ENCODE measurements at places on chromosomes 5 and 9. TPM values are rescaled to one million over a fixed set of nuclear protein-coding genes. Genes with fewer than 3 reads are reported as not detected.

PCDHGA10 gene
- polyA plus RNA-seq = 0.52 TPM

FOXD4L5 gene
- polyA plus RNA-seq = not detected

DNA sequence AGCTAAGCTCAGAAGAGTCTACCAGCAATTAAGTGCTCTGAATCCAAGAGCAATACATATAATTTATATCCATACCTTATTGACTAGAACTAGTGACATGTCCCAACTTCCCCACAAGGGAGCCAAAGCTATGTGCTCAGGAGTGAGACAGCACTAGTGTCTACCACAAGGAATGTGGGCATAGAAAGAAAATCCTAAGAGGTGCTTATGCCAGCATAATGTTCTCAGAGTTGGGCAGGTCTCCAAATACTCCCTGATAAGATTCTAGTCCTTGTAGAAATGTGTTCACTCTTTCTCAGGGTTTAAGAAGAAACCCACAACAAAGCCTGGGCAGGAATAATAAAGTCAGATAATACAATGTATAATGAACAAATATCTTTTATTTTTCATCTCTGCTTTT, 275.1 kb downstream of the BRINP1 start:
- DNase-seq = no peak

GRCh38 chr9:99361817-99362216, 139.7 kb downstream of the SEC61B start:
- DNase-seq = no peak

DNA sequence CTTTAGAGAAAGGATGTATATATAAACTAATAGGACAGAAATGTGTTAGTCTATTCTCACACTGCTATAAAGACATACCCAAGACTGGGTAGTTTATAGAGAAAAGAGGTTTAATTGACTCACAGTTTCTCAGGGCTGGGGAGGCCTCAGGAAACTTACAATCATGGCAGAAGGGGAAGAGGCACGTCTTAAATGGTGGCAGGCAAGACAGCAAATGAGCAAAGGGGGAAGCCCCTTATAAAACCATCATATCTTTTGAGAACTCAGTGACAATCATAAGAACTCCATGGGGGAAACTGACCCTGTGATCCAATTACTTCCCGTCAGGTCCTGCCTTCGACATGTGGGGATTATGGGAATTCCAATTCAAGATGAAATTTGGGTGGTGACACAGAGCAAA, 8.8 kb upstream of the RICTOR start:
- DNase-seq = no peak

- DNase-seq = no peak
Measured at GRCh38 chr9:129934041-129934591, 98.9 kb downstream of the USP20 start.

GRCh38 chr5:15373151-15373550, 126.8 kb upstream of the FBXL7 start:
- DNase-seq = no peak

- no peak for DNase-seq
Measured at GRCh38 chr5:55456216-55456895, 78.4 kb downstream of the PLPP1 start.

RASGRF2 gene
- 2.9 TPM for polyA plus RNA-seq

GRCh38 chr9:76206821-76207220, 187.4 kb downstream of the RFK start:
- DNase-seq = no peak

DNA sequence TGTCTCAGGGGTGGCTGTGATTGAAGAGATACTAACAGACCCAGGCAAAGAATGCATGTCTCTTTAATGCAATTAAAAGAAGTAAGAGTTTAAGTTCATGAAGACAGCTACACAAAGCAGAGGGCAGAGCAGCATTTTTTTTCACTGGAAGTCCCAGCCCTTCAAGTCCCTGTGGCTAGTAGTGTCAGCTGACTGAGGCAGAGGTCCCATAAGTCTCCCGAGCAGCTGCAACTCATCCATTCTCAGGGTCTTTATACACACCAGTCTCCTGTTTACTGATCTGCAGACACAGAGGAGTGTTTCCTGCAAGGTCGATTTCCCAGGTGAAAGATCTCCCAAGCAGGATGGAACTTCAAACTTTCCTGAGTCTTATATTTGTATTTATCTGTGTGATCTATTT, 169.4 kb upstream of the GLRA1 start:
- no peak for DNase-seq

- DNase-seq = no peak
Measured at GRCh38 chr9:120857902-120858301, 15.2 kb upstream of the PSMD5 start.

GRCh38 chr9:19975499-19975898, 186.7 kb upstream of the SLC24A2 start:
- DNase-seq = no peak

Measured in heart right ventricle (tissue), 16 donors.